Smooth muscle cell of the brain vasculature (primary cell): ENCODE measurements at places on chromosomes 1 and 21.

- DNase-seq, result no peak
Measured at GRCh38 chr1:67626861-67627235, 58.2 kb upstream of the GADD45A start.

GRCh38 chr1:101959456-101959855 is 37.3 kb downstream of the OLFM3 start:
- no peak for DNase-seq

DNA sequence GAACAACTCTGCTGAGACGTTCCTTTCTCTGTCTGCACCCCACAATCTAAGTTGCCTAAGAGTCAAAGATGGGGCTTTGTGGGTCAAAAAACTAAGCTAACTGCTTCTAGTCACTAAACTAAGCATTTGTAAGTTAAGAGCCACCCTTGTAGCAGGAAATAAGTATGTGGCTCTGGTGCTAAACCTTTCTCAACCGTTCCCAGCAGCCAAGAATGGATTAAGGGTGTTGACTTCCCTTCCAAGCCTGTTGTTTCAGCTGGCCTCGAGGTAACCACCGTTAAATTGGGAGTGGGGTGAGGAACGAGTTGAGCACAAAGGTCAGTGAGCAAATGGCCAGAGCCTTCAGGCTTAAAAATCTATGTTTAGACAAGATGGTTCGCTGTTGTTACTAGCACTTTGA is 169.1 kb downstream of the TRIM33 start:
- DNase-seq, result no peak

DNA sequence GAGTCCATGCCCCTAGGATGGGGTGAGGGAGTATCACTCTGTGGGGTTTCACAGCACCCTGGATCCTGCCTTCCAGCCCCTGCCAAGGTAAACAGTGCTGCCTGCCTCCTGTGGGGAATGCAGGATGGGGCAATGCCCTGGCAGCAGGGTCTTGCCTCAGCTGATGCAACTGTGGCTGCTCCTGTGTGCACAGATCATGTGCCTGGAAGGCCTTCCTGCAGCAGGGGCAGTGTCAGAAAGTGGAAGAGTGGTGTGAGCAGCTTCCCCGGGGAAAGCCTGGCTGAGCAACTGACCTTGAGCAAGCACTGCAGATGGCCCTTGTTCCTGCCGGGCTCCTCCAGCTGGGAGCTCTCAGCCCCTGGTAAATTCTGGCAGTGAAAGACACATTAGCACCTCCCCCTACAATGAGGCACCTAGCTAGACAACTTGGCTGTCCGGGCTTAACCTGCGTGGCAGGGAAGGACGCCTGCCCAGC is 9.9 kb downstream of the TOR3A start:
- no peak for DNase-seq

DNA sequence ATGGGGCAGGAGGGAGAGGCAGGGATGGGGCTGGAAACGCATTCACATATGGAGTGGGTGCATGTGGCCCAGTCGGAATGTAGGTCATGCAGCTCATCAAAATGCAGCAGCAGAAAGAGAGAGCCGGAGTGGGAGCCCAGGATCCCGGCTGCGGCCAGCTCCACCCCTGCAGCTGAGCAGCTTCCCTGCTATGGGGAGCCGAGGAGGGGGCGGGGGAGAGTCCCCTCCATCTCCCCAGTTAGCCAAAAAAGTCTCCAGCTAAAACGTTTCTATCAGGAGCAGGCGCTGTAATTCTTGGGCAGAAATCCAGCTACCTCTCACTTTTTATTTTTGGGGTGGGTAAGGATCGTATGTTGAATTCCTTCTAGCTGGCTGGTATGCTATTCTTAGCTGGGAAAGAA is 39.7 kb downstream of the MRPL37 start:
- DNase-seq, result no peak

- no peak for DNase-seq
Measured at GRCh38 chr1:87821335-87821697, 492.6 kb downstream of the LMO4 start.

- no peak for DNase-seq
Measured at GRCh38 chr1:149945206-149945605, 8.5 kb upstream of the MTMR11 start.
